ENCODE measurements at places on chromosomes 4 and X.

DNA sequence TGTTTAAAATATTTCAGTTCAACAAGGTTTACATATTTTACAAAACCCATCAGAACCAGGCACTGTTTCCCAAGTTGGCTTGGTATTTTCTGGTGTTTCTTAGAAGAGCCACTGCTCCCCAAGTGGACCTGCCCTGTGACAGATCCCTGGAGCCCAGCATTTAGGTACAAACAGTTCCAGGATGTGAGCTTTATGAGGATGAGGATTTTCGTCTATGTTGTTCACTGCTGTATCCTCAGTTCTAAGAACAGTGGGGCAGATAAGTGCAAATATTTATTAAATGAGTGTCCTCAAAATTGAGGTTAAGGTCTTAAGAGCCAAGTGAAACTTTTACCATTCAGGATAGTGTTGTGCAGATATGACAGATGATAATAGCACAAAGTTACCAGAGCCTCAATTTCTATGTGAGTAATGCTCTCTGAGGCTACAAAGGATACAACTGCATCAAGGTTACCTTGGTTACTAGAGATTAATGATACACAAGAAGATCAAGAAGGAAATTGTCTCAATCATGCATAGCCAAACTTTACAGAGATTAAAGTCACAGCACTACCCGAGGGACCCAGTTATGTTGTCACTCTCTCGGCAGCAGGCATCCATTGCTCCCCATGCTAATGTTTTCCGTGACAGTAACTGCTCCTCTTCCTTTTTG is 37.5 kb downstream of the ANXA3 start:
- no peak for DNase-seq

DNA sequence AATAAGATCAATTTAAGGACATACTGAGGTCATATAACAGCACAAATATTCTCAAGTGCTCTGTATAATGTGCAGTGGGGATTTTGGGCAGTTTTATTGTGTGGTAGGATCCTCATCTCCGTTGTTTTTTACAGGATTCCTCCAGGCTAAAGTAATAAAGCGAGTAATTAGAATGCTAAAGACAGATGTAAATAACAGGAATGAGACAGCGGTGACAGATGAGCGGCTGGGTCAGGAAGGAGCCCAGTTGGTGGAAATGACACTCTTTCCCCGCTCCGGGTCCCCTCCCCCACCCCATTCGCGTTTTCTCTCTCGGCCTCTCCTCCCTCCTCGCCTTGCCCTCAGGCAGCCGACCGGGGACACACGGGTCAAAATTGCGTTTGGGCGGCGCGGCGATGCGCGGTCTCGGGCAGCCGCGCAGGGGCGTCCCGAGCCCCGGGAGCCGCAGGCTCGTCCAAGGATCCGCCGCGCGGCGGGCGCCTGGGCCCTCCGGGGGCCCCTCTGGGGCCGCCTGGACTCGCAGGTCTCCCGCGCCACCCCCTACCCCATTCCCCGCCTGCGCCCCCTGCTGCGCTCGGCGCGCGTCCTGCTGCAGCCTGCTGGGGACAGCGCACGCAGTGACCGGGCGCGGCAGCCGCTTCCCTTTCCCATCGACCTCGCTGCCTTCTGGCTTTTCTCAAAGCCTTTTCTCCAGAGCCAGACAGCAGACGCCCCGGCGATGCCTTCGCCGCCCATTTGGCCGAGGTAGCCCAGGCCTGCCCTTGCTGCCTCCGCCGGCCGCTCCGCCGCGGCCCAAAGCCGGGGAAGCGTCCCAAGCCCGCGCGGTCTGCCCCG is 16.2 kb downstream of the POU4F2 start:
- no peak for DNase-seq

DNA sequence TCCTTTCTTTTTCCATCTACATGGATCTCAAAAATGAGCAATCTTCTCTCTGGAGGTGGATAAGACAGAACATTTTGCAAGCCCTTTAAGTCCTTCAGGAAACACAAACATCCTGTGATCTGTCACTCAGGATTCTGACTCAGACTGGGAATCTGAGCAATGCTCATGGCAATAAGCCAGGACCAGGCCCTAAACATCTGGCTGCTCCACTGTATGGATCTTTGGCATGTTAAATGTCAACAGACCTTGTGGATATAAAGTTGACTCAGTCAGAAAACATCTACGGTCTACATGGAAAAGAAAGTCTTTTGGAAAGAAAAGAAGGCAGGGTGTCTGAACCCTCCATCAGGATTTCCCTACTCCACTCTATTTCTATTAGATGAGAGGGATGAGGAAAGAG is 17.8 kb upstream of the CHIC2 start:
- DNase-seq, result no peak

- DNase-seq, result no peak
Measured at GRCh38 chr4:119559044-119559647, 69.5 kb downstream of the PDE5A start.

DNA sequence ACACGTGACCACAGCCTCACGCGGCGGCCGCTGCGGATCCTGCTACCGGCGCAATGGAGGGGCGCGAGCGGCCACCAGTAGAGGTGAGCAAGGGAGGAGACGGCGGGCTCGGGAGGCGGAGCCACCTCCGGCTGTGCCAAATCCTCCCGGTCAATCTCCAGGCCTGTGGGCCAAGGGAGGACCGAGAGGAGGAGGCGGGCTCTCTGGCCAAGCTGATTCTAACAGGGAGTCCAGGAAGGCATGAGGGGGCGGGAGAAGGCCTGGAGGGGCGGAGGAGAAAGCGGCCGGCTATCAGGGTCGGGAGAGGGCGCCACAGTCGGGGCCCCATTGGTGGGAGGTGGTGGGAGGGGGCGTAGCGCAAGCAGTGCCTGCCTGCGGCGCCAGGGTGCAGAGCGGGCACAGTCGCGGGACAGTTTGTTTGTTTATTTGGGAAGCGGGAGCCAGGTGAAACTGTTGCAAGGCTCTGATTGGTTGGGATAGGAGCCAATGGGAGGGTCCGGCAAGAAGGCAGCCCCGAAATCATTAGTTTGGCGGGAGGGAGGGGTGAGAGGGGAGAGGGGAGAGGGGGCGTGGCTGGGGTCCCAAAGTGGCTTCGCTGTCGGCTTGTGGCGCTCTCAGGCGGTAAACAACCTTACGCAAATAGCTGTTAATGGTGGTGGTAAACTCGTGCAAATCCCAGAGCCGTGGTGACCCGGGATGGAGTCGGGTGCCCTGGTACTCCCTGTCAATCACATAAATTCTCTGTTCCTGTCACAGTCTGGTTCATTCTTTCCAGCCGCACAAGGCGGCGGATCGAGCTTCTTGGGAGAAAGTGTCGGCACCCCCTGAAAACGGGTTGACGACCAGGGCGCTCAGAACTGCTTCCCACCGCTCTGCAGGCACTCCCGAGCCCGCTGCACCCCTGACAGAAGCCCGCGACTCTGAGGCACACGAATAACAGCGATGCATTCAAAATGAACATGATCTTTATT is at the start of gene IRS4:
Gene IRS4, minus strand, starts transcription at position 55 of the 971 bp plus-strand sequence.
- DNase-seq, result no peak

DNA sequence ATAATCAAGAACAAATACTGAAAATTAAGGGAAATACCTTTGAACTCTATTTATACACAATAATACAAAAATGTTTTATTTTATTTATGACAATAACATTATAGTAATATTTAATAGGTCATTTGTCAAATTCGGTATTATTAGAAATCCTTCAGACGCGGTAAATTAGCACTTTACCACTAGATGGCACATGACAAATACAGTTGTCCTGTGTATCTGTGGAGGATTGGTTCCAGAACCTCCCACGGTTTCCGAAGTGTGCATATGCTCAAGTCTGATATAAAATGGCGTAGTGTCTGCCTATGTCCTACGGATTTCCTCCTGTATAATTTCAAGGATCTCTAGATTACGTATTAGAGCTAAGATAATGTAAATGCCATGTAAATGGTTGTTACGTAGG is 8.1 kb upstream of the LINC00632 start:
- no peak for DNase-seq

DNA sequence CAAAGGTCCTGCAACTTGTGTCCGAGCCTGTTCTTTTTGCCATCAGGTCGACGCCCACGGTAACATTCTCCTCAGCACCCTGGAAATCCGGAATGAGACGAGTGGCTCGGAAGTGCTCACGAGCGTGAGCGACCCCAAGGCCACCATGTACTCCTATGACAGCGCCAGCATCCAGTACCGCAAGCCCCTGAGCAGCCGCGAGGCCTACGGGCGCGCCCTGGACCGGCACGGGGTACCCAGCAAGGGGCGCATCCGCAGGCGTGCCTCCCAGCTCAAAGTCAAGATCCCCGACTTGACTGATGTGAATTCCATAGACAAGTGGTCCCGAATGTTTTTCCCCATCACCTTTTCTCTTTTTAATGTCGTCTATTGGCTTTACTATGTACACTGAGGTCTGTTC is 37.9 kb downstream of the COMMD8 start:
- no peak for DNase-seq

DNA sequence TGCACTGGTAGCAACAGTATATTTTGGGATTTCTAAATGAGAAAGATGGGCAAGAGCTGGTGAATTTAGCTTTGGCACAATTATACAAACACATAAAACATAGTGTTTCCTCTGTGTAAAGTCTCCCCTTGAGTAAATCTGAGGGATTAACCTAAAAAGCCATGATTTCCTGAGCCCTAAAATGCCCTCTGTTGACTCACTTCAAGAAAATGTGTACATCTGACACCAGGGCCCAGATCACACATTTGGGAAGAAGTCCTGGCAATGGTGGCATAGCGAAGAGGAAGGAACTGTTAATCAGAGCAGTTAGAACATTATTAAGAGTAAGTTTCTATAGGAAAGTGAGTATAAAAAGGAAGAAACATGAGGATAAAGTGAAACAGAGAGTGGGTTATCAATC is 338.5 kb downstream of the SPOCK3 start:
- DNase-seq, result no peak

DNA sequence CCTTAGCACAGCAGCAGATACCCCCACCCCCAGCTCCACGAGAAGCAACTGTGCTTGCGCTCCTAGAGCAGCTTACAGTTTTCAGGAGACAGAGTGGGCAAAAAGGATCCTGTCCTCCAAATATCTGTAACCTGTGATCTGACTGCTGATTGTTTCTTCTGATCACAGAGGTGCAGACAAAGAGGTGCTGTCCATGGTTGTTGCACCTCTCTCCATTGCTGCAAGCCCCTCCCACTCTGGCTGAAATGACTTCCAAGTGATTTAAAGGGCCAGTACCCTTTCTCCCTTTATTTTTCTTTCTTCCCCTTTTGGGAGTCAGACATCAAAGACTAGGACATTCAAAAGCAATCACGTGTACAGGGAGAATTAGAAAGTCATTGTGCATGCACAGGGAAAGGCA is 205.3 kb upstream of the GEMIN8 start:
- DNase-seq, result no peak

DNA sequence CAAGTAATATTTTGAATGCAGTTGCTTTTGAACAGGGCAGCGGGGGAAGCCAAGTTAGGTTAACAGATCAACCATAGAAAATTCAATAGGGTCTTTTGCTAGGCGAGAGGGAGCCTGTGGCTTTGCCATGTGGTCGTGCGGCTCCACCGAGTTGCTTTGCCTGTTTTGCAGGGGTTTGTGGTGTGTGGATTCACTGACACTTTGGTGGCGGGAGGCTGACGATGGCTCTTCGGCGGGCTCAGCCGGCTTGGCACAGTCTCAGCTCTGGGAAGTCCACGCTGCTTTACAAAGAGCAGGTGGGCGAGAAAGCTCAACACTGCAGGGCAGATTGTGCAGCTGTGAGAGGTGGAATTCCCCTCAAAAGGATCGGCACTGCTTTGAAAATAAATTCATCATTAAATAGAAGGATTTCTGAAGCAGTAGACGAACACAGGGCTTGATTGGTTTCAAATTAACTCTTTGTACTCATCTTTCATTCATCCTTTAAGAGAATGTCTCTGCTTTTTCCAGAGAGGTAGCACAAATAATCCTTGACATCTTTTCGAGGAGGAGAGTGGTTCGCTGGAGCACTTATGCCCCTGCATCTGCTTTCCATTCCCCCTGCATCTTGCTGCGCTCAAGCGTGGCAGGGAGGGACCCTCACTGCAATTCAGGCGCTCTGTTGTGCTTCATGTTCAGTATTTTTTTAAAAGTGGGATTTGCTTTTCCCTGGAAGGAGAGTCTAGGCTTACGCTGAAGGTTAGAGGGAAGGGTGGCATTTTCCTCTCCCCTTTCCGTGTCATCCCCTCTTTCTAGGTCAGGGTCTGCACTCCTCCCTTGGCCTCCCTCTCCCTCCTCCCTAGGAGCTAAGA is 201.8 kb upstream of the LEF1 start:
- no peak for DNase-seq

GRCh38 chr4:142274137-142274536 is 572.0 kb downstream of the INPP4B start:
- DNase-seq, result no peak

- no peak for DNase-seq
Measured at GRCh38 chr4:40164459-40164858, 32.4 kb upstream of the RHOH start.

DNA sequence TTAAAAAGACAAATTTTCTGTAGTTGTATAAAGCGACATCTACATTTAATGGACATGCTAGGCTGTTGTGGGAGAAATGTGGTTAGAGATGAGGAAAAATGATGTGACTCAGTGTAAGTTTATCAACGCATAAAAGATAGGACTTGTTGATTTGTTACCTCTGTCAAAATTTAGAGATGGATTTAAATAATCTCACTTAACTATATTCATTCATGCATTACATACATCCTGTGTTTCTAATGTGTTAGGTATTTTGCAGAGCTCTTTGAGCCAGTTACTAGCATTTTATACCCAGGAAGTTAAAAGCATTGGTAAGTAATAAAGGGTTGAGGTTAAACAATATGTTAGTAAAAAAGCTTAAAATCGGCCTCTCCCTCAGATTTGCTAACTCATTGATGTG is 34.3 kb downstream of the METAP1 start:
- DNase-seq, result no peak

- DNase-seq, result no peak
Measured at GRCh38 chrX:69362856-69363255, 141.3 kb upstream of the NALF2 start.

DNA sequence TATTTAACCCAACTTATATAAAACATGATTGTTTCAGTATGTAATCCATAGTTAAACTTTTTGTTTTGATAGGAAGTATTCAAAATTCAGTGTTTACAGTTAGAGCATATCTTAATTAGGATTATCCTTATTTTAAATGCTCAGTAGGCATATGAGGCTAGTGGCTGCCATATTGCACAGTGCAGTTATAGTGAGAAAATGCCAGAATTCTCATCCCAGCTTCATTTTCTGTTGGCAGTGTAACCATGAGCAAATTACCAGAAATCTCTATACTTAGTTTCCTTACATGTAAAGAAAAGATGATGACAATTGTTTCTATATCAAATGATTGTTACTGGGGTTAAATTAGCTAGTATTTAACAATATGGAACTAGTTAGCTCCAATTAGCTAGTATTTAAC is 265.8 kb downstream of the ARAP2 start:
- DNase-seq, result no peak

- DNase-seq, result no peak
Measured at GRCh38 chrX:121579016-121579760, 531.8 kb downstream of the GLUD2 start.

DNA sequence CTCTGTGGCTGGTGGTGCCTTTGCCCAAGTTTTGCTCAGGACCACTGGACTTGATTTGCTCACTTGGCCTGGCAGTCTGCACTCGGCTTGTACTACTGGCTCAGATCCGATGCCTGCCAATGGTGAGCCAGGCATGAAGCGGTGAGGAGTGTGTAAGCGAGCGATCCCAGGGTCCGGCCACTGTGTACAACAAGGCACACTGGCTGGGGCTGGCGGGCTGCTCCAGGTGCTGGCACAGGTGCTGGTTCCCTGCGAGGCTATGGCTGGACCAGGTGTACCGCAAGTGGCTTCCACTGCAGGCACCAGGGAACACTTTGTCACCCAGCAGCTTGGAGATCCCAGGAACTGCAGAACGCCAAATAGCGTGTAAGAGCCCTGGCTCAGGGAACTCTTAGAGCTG is 329.7 kb downstream of the CCSER1 start:
- DNase-seq, result no peak

All from KG1 (cell line).